ENCODE measurements at places on chromosomes 4 and X.

- DNase-seq: no peak
Observed at GRCh38 chrX:14027511-14028019, 2.1 kb downstream of the GEMIN8 start.

- no peak for DNase-seq
Observed at GRCh38 chrX:44253575-44253942, 89.9 kb downstream of the EFHC2 start.

DNA sequence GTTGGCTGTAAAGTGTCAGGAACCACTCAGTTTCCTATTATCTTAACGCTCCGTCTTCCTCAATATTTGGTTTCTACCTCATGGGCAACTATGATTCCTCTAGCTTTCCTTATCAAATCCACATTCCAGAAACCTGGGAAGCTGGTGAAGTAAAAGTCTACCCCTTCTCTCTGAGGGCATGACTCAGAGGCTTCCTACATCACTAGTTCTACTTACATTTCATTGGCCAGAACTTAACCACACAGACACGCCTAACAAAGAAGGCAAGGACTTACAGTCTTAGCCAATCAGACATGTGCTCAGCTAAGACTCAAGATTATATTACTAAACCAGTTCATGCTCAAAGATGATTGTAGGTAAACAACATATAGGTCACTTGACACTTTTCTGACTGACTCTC lies 30.4 kb downstream of the COX7B2 start:
- DNase-seq: no peak

- DNase-seq: no peak
Observed at GRCh38 chr4:106450249-106450648, 81.7 kb upstream of the GIMD1 start.

- DNase-seq: no peak
Observed at GRCh38 chrX:24934279-24934678, 81.5 kb downstream of the ARX start.

- no peak for DNase-seq
Observed at GRCh38 chr4:188819233-188819632, 680.0 kb downstream of the TRIML1 start.

- DNase-seq: no peak
Observed at GRCh38 chr4:67380154-67380553, 165.1 kb downstream of the CENPC start.

DNA sequence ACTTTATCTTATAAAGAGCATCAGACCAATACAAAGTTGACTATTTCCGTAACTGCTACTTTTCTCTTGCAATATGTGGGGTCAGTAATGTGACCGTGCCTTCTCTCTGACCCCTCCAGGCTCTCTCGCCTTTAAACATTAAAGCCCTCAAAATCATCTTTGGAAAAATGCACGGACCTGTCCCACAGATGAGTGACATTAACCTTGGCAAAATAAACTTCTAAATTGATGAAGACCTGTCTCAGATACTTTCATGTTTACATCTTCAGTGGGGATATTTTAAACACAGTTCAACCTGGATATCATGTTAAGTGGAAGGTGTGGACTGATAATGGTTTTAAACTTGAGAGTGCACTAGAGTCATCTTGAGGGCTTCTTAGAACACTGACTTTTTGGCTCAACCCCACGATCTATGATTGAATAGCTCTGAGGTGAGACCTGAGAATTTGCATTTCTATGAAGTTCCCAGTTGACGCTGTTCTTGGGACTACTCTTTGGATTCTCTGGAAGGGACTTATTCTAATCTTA lies 26.7 kb upstream of the CXCL3 start:
- no peak for DNase-seq

Measured in NCI-H2029 treated with DMSO at 0.1 percent for 48 hours (cell line).